ENCODE measurements at places on chromosomes 5 and 9. TPM values are rescaled to one million over a fixed set of nuclear protein-coding genes. Genes with fewer than 3 reads are reported as not detected.
A peak's percentile ranks its signal among the peaks of the same experiment; 100 is the strongest.

- no peaks in the 10 kb centered on the region for H3K4me1 ChIP-seq
- H3K36me3 ChIP-seq: no peaks in the 10 kb centered on the region
- no peak overlapping the region for H3K4me3 ChIP-seq
- no peak for DNase-seq
Observed at GRCh38 chr5:5372930-5373329, 49.5 kb upstream of the ICE1 start.

DNA sequence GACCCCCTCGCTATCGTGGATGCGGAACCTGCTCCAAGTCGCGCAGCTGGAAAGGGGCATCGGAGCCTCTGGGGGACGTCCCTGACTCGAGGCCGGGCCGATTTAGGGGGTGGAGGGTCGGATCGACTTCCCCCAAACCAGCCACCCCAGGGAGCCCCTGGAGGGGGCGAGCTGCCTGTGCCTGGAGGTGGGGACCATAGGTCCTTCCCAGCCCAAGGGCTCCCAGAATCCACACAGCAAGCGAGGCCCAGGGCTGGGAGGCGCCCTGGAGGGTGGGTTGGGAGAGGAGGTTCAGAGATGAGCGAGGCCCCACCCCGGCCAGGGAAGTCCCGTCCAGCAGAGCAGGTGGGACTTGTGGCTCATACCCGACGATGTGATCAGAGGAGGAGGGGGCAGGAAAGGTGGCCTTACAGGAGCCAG lies 147.6 kb downstream of the GAPVD1 start:
- DNase-seq: no peak
- no peaks in the 10 kb centered on the region for H3K36me3 ChIP-seq
- no peak overlapping the region for H3K27ac ChIP-seq
- no peak overlapping the region for H3K4me3 ChIP-seq

DNA sequence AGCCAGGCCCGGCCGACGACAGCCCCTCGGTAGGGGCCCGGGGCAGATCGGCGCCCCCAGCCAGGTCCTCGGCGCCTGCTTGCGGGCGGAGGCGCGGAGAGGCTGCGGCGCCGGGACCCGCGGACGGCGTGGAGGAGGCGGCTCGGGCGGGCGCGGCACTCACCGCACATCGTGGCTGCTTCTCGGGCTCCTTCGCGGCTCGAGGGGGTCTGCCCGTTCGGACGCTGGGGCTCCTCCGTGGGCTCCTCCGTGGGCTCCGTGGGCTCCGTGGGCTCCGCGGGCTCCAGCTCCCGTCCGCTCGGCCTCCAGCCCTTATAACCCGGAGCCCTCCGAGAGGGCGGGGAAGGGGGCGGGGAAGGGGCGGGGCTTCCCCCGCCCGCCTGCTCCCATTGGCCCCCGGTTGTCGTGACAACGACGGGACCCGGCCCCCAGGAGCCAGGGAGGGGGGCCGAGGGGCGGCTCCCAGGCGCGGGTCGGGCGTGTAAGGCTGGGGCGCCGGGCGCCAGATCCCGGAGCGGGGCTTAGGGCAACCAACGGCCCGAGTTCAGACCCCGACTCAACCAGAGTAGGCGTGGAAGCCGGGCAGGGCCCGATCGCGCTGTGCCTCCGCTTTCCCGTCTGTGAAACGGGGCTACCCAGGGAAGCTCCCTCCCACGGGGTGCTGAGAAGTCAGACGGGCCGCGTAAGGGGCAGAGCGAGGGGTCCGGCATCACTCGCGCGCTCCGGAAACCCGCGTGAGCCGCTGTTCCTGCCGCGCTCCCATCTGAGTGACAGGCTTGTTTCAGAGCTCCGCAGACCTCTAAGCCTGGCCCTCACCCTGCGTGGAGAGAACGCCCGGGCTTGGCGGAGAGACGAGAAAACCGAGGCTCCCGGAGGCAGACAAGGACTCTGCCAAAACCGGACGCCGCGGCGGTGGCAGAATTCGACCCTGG lies at the start of gene GFPT2:
Gene GFPT2, minus strand, starts transcription at position 289 of the 932 bp plus-strand sequence. Its CDS starts 119 bp downstream, at position 170.
- no peak within 1 kb of the TSS for H3K27ac ChIP-seq
- peak; percentile 52 for DNase-seq
- no peaks in the 10 kb centered on the region for H3K4me1 ChIP-seq

DNA sequence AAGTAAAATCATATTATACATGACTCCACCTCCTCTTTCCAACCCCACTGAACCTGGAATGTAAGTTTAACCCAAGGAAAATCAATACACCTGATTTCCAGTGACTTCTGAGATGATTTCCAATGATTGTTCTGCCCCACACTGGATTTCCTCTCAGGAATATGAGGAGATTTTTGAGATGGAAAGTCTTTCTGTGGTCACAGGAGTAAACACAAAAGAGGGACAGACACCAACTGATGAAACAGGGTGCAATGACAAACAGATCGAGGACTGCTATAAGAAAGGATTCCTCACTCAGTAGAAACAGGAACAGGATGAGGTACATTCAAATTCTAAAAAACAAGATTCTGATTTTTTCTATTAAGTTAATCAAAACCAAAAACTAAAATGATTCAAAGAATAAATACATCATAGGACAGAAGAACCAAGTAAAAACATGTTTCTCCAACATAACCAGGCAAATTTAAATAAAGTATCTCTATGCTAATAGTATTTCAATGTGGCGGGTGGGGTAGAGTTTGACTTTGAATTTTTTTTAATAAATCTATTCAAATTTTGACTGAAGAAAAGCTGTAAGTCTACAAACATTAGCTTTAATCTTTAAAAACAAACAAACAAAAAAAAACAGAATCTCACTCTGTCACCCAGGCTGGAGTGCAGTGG lies 42.1 kb downstream of the DTWD2 start:
- DNase-seq: no peak
- no peaks in the 10 kb centered on the region for H3K36me3 ChIP-seq
- no peaks in the 10 kb centered on the region for H3K4me1 ChIP-seq
- H3K4me3 ChIP-seq: no peak overlapping the region
- H3K27ac ChIP-seq: no peak overlapping the region

- H3K4me3 ChIP-seq: no peak overlapping the region
- H3K4me1 ChIP-seq: no peaks in the 10 kb centered on the region
- H3K27me3 ChIP-seq: no peaks in the 10 kb centered on the region
- H3K27ac ChIP-seq: no peak overlapping the region
Observed at GRCh38 chr9:104301755-104302154, 202.3 kb upstream of the OR13F1 start.

DNA sequence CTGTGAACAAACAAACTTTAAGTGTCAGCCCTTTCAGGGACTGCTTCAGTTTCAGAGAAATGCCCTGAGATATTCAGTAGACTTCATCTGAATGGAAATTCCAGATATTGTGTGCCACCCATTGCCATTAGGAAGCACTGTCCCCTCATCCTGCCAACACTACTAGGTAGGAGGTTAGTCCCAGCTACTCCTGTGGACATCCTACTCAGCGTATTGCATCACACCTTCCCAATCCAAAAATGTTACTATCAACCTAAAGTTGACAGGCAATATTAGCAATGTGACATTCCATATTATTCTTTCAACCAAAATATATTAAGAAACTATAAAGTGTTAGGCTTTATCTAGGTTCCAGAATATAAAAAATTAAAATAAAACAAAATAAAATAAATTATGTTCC lies 552.0 kb upstream of the ST8SIA4 start:
- H3K27ac ChIP-seq: no peak overlapping the region
- H3K27me3 ChIP-seq: no peaks in the 10 kb centered on the region
- H3K36me3 ChIP-seq: no peaks in the 10 kb centered on the region
- no peaks in the 10 kb centered on the region for H3K4me1 ChIP-seq
- no peak overlapping the region for H3K4me3 ChIP-seq
- DNase-seq: no peak

- H3K36me3 ChIP-seq: no peaks in the 10 kb centered on the region
- no peak overlapping the region for H3K4me3 ChIP-seq
- H3K27ac ChIP-seq: no peak overlapping the region
- DNase-seq: no peak
- no peaks in the 10 kb centered on the region for H3K4me1 ChIP-seq
Observed at GRCh38 chr9:90069085-90069484, 464.3 kb downstream of the GADD45G start.

DNA sequence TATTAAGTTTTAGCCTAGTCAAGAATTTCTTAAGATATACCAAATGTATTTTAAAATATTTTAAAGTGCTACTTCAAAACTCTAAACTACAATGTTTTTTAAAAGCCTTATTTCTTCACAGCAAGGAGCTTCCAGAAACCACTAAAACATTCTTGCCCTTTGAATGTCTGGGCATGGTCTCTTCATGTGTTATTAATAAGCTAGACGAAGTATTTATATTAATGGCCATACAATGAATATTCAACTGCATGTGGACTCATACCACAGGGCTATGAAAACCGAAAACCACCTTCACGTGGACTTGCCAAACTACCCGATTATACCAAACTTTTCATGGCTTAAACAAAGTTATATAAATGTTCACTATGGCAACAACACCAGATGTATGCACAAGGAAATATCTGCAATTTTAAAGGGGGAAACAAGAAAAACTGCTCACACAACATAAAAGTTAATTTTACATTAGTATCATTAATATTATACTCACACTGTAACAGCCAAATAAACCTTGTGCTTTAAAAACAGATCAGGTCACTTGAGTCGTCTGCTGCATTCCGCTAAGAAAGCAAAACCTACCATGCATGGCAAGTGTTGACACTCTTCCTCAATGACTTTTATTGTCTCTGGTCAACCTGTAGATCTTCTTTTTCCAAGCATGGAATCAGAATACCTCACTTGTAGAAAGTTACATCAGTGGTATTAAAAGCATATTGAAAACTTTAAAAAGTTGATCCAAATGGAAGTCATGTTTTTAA lies 246.3 kb downstream of the BNC2 start:
- H3K36me3 ChIP-seq: no peaks in the 10 kb centered on the region
- H3K27me3 ChIP-seq: no peaks in the 10 kb centered on the region
- H3K4me3 ChIP-seq: no peak overlapping the region
- H3K27ac ChIP-seq: no peak overlapping the region
- no peaks in the 10 kb centered on the region for H3K4me1 ChIP-seq

DNA sequence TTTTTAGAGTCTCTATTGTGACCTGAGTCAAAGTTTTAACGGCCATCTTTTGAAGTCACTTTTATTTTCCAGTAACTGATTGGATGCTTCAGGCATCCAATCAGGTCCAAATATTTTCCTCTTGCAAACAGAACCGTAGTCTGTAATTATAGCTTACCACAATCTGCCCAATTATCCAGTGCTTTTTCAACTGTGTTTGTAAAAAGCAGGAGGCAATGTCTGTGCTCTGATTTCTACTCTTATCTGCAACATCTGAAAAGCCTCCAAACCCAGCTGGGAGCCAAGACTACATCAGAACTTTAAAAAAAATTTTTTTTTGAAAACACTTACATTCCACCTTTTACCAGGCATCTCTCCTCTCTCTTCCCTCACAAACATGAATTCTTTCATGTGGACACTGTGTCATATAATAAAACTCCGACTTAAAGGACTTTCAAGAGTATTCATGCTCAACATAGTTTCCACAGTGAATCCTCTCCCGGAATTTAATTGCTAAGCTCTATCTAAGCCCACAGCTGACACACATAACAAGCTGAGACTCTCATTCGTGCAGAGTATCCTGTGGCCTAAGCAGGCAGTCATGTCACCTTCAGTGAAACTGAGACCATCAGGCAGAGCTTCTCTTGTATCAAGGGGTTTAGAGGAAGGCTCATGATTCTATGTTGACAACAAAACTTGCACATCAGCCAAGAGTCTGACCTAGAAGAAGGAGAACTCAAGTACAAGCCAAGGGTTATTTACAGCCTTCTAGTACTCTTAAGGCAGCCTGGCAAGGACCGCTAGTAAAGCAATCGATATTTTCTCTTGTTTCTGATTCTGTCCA lies 272.7 kb downstream of the TLE1 start:
- H3K4me3 ChIP-seq: no peak overlapping the region
- no peak for DNase-seq
- H3K4me1 ChIP-seq: no peaks in the 10 kb centered on the region
- no peaks in the 10 kb centered on the region for H3K36me3 ChIP-seq
- H3K27me3 ChIP-seq: no peaks in the 10 kb centered on the region
- H3K27ac ChIP-seq: no peak overlapping the region

- H3K4me3 ChIP-seq: no peak overlapping the region
- H3K27ac ChIP-seq: no peak overlapping the region
Observed at GRCh38 chr5:169307646-169308045, 6.7 kb upstream of the SLIT3 start.

DNA sequence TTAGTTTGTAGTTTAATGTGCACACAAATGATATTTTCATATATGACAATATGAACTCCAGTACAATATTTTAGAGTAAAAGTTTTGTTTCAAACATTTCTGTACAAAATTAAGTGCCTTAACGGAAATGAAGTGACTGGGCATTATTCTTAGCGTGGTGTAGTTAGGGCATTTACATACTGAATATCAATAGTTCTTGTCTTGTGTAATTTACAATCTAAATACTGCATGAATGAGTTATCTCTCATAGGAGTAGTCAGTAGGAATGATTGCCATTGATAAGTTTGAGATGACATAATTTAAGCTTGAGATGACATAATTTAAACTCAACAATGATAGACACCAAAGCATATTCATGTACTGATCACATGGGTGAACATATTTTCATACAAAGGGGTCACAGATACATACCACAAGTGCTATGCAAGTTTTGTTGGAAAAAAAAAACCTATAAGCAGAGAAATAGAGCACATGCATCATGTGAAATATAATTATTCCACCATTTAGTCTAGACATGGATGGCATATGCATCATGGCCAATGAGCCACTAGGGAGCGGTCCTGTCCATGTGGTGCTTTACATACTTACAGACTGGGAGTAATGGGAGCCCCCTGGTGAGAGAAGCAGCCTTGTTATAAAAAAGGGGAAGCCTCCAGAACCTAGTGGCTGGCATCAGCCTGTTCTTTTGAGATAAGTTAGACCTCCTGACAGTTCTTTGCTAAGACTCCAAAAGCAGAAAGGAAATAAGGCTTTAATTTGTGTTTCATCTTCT lies 1523.9 kb downstream of the MAT2B start:
- H3K27ac ChIP-seq: no peak overlapping the region
- H3K4me1 ChIP-seq: no peaks in the 10 kb centered on the region
- H3K27me3 ChIP-seq: no peaks in the 10 kb centered on the region
- no peaks in the 10 kb centered on the region for H3K36me3 ChIP-seq
- no peak for DNase-seq
- no peak overlapping the region for H3K4me3 ChIP-seq

DNA sequence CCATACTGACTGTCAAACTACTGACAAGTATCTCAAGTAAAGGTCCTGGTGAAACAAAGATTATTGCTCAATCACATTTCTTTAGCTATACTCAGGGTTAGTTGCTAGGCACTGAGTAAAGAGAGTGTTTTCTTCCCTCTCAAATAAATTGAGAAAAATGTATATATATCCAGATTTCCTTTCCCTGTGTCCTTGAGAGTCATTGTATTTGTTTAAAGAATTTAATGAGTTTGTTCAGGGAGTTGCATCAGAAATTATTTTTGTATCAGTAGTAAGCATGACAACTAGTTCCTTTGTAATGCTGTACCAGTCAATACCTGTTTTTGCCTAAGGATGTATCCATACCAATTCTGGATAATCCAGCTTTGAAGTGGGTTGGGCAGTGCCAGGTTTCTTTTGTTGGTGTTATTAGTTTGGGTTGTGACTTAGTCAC lies 3.2 kb upstream of the ANKHD1 start:
- no peak overlapping the region for H3K4me3 ChIP-seq
- H3K27me3 ChIP-seq: no peaks in the 10 kb centered on the region

KCNT1 gene
- 0.54 TPM for total RNA-seq

GOLM1 gene
- total RNA-seq: 1.7 TPM

GLRA1 gene
- total RNA-seq: not detected

MARCHF3 gene
- total RNA-seq: 9.9 TPM

ARID3C gene
- not detected for total RNA-seq

ANKRD34B gene
- total RNA-seq: not detected
